ENCODE measurements at places on chromosomes 4 and X. TPM values are rescaled to one million over a fixed set of nuclear protein-coding genes. Genes with fewer than 3 reads are reported as not detected.

GRCh38 chr4:180372691-180373090 lies 1870.5 kb upstream of the TENM3 start:
- no peak for DNase-seq

- no peak for DNase-seq
Observed at GRCh38 chr4:82430964-82431745, 765 bp downstream of the ENOPH1 start.

GRCh38 chr4:76562836-76563453 lies 127.9 kb downstream of the SHROOM3 start:
- no peak for DNase-seq

GRCh38 chr4:155134136-155134535 lies 74.3 kb upstream of the NPY2R start:
- peak; percentile 3 for DNase-seq

DNA sequence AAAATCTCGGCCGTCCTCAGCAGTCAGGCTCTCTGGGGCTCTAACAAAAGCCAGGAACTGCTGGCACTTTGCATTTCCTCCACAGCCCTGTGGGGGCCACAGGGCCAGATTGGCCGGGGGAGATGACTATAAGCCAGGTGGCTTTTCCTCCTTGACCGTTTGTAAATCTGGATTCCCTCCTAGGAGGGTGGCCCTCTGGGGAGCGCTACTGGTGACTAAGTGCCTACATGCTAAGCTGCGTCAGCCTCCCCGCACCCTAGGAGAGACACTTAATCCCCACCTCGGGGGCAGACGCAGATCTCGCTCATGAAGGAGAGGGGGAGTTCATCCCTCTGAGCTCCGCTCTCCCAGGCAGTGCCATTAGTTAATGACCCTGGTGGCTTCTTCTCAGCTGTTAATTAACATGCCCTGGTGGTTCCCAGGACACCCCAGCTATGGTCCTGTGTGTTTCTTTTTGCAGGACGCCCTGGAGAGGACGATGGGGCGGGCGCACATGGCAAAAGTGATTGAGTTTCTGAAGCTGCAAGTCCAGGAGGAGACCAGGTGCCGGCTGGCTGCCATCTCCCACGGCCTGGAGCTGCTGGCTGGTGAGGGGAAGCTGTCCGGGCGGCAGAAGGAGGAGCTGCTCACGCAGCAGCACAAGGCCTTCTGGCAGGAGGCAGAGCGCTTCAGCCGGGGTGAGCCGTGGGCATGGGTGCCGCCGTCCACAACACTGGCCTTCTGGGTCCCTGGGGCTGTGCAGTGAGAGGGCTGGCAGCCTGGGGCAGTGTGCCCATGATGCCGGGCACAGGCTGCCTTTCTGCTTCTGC lies 41.6 kb downstream of the EVC start:
- no peak for DNase-seq

- no peak for DNase-seq
Observed at GRCh38 chrX:372856-373640, 13.7 kb downstream of the PPP2R3B start.

GRCh38 chr4:37890801-37891259 lies at the start of gene TBC1D1:
TSS of gene TBC1D1 (plus strand) at chr4:37891084. CDS start at chr4:37902096, 11,012 bp downstream.
- no peak for DNase-seq

GRCh38 chr4:87375719-87376291 lies 15.2 kb downstream of the HSD17B11 start:
- DNase-seq: peak; percentile 29

GRCh38 chr4:47848041-47848440 lies 10.2 kb upstream of the CORIN start:
- no peak for DNase-seq

DNA sequence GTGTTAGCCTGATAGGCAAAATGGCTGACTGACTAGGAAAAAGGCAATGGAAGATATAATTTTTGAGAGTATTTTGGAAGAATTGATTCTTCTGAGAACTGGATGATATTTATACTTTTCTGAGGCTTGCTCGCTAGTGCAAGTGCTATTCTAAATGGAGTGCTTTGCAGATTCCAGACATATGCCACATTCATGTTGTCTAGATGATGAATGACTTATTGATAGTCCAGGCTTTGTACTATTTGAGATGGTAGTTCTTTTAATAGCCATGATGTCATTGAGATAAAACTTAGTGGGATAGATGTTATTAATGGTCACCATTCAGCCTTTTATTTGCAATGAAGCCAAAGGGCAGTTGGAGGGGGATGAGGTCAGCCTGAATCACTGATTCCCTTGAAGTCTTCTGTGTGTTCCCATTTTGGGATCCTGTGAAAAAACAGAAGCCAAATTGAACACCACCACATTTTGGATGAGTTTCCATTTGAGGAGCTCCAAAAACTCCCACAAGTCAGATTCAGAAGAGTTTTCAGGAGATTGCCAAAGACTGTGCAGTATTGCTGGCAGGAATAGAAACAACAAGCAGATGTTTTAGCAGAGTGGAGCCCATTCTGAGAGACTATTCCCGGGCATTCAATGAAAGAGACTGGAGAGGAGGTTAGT lies 184.1 kb downstream of the IL1RAPL2 start:
- DNase-seq: no peak

GRCh38 chr4:173381610-173382009 lies 10.9 kb downstream of the SAP30 start:
- DNase-seq: no peak

DNA sequence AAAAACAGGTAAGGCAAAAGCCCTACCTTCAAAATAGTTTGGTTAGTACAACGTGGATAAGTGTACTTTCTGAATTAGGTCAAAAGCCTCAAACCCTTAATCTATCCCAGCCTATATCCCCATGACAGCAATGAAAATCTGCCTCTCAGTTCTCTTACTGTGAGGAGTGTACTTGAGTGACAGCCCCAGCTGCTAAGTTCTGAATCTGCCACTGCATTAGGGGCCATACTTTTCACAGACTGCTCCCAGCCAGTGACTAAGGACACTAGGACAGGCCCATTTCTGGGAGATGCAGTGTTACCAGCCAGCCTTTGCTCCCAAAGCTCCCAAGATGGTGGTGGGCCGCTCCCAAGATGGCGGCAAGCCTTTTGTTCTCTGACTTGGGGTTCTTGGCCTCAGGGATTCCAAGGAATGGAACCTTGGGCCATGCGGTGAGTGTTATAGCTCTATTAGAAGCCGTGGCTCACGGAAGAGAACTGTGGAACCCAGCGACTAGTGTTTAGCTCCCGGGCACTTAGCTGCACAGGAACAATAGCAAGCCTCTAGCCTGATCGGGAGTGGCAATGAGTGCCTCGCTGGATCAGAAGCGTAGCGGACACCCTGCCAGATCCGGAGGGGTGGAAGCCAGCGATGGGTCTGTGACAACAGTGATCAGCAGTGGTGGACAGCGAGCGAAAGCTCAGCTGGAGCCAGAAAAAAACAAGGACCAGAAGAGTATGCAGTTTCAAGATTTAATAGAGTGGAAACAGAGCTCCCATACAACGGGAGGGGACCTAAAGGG lies 175.6 kb upstream of the NRK start:
- DNase-seq: no peak

GRCh38 chr4:105129286-105130040 lies 17.2 kb upstream of the TET2 start:
- no peak for DNase-seq

DNA sequence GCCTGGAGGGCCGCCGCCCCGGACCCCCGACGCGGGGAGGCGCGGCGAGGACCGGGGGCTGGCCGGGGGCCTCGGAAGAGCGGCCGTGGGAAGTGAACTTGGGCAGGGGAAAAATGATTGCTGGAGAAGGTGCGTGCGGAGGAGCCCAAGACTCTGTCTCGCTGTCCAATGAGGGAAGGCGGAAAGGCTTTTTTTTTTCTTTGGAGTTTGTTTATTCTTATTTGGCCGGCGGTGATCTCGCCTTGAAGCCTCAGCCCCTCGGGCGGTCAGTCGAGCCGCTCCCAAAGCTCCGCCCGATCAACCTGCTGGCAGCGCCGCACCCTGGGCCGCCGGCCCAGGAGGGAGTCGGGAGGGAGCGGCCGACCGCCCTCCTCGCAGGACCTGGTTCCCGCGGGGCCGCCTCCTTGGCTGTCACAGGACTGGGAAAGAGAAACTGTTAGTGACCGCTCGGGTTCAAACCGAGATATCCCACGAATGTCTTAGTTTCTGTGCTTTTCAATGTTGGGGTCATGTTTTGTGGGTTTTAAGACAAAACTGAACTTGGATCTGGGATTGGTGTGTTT lies 2.5 kb downstream of the CPEB2 start:
- DNase-seq: no peak

DMD gene
- 1.6 TPM for total RNA-seq

TEX13D gene
- total RNA-seq: not detected

ZXDB gene
- 9.1 TPM for total RNA-seq

TMEM144 gene
- 2.7 TPM for total RNA-seq

DEFB131A gene
- not detected for total RNA-seq

MMRN1 gene
- total RNA-seq: 28.7 TPM

All from glomerular endothelial cell (primary cell).